ENCODE measurements at places on chromosomes 5 and 9.

GRCh38 chr9:76023715-76024195, 133.3 kb downstream of the PCSK5 start:
- DNase-seq: no peak

GRCh38 chr9:38315085-38315595, 77.4 kb upstream of the ALDH1B1 start:
- DNase-seq: no peak

DNA sequence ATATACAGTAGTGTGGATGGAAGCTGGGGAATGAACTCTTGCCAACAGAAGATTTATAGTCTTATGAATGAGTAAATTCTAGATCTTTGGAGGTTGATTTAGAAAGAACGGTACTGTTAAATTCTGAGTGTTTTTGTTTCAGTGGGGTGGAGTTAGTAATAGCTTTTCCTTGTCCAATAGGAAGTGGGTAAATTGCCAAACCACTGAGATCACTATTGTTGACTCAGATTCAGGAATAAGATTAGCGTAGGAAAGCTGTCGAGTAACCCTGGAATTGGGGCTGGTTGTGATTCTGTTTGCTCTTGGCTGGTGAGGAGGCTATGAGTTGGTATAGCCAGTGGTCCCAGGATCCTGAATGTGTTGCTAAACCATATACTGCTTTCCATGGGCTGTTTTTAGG, 155.6 kb downstream of the ARHGAP26 start:
- no peak for DNase-seq

DNA sequence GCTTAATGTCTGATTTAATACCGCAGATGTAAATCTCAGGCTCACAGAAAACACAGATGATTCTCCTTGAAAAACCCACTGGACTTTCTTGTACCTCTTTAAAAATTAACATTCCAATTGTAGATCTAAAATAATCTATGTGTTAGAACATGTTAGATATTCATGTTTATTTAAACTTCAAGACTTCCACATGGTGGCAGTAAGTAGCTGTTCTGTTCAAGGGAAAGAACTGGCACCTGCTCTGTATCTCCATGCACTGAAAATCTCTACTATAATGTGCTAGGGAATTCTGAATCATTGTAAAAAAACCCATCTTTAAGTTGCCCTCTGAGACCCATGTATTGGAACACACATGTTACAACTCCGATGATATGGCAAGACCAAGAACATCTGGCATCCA, 366.9 kb downstream of the DMRTA1 start:
- no peak for DNase-seq

- no peak for DNase-seq
Measured at GRCh38 chr9:37155601-37156000, 35.2 kb downstream of the ZCCHC7 start.

GRCh38 chr9:134178768-134179551, 14.6 kb upstream of the RNU6ATAC start:
- DNase-seq: no peak

GRCh38 chr9:129664746-129665388, 580 bp upstream of the PRRX2 start:
- DNase-seq: no peak

DNA sequence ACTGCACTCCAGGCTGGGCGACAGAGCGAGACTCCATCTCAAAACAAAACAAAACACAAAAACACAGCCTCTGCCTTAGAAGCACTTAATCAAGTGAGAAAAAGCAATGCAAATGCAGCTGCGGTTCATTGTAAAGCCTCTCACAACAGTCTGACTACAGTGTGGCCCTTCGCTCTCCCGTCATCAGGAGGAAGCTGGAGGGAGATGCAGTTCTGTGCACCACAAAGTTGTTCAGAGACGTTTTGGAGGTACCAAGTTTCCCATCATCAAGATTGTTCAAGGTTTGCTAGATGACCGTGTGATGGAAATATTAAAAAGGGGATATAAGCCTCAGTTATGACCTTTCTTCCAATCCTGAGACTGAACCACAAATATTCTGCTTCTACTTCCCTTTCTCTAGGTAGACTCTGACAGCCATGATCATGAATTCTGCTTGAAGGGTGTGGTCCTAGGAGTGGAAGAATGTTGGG, 40.9 kb downstream of the SEC61B start:
- no peak for DNase-seq

DNA sequence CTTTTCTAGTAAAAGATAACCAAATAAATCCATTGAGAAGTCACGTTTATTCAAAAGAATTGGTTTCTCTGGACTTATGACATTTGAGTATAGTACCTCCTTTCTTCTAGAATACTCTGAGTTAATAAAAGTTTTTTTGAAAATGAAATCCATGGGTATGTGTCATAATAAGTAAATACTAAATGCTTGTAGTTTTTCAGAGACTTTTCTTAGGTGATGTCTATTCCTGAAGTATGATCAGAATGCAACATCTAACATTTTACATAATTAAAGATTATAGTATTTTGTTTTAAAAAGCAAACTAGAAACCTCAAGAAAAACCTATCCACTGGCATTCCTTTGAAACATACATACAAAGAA, 63.2 kb downstream of the NFIB start:
- DNase-seq: no peak

DNA sequence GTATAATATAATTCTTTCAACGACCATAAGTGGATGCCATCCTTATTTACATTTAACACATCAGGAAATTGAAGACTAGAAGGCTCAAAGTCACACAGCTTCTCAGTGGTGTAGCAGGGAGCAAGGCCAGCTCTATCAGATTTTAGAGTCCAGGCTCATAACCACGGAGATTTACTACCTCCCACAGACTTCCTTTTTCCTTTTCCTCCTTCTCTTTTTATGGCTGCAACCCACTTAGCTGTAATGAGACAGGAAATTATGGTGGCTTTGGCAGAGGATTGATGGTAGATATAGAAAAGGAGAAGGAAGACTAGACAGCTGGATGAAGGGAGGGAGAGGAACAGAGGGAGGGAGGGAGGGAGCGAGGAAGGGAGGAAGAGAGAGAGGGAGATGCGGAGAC, 47.4 kb downstream of the SPEF2 start:
- no peak for DNase-seq

DNA sequence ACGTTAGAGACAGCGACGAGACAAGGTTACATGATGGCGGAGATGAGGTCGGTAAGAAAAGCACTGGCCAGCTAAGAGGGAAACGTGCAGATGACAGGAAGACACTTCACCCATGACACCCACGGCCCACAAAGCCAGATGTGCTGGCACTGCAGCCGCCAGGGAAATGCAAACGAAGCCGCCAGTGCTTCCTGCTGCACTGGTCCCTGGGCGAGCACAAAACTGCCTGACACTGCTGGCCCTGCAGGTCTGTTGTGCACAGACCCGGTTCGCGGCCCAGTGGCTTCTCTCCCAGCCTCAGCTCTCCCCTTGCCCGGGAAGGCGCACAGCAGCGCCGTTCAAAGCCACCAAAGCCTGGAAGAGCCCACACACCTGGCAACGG, 20.3 kb downstream of the QSOX2 start:
- DNase-seq: no peak

DNA sequence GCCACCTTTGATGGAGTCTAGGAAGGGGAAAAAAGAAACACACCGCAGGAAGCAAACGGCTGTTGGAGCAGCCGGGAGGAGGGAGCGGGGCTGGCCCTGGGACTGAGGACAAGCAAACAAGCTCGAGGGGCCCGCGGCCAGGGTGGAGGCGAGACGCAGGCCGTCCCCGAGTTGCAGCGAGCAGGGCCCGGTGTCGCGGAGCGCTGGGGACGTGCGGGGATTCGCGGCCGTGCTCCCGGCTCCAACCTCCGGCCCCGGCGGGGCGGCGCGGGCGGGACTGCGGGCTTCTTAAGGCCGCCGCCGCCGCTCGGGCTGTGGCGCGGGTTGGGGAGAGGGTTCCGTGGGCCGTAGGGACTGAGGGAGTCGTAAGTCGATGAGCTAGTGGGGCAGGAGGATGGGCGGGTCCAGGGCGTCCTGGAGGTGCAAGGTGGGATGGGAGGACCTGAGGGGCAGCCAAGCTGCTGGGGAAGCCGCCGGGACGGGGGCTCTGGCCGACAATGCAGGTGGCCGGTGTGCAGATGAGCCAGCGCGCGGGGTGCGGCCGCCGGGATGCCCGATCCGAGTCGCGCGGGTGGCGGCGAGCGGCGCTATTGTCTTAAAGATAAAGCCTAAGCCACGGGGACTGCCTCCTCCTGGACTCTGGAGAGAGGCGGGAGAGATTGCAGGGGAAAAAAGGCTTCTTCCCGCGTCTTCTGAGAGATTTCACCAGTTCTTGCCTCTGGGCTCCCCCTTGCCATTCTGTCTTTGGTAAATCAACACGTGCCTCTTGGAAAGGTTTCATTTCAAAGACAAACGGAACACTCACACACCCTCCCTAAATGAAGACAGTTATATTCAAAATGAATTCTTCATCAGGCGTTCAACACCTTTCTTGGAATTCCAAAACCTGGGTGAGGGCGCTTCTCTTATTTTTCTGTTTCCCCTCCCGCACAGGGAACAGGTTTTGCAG, 1.6 kb upstream of the HAPLN1 start:
- no peak for DNase-seq

GRCh38 chr9:112120439-112120925, 54.6 kb downstream of the SUSD1 start:
- no peak for DNase-seq

DNA sequence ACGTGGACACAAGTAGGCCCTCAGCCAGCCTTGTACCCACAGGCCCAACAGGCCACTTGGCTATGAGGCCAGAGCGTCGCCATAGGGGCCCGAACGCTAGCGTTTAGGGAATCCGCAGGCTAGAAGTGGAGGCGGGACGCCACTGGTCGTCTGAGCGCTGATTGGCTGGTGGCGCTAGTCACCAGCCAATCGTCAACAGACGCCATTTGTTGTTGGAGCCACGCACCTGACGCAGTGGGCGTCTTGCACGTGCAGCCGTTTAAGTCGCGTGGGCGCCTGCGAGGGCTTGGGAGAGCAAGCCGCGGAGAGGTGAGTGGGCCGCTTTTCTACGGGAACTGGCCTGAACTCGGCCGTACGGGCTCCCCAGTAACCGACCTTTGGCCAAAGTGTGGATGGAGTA, at the start of gene DDX4:
Gene DDX4 (plus strand): TSS at position 269 of the 400 bp plus-strand sequence. CDS start 903 bp downstream, outside the sequence.
- no peak for DNase-seq

DNA sequence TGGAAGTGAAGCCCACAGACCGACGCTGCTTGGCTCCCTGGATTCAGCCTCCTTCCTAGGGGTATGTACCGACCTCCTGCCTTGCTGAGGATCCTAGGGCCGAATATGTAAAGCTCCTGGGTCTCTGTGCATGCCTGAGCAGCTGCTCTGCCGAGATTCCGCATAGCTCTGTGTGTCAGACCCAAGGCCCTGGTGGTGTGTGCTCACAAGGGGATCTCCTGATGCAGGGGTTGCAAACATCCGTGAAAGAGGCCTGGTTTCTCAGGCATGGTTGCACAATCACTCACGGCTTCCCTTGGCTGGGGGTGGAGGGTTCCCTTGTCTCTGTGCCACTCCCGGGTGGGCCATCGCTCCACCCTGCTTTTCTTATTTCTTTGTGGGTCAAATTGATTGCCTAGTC, 19.9 kb upstream of the SVEP1 start:
- DNase-seq: no peak

GRCh38 chr9:130288393-130288792, 22.8 kb downstream of the HMCN2 start:
- DNase-seq: no peak

DNA sequence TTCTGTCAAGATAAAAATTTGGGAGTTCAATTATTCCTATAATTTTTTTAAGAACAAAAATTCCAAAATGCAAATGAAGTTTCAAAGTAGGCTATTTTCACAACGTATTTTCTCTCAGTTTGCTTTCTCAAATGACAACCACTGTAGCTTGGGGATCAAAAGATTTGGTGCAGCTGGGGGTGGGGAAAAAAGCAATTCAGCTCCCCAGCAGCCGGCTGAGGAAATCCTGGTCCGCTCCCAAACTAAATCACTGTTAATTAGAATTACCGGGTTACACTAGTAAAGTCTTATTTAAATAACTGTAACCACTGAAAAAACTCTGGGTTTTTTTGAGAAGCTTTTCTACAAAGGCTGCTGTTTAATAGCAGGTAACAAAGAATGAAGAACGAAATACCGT, 5.7 kb downstream of the NR6A1 start:
- DNase-seq: no peak

Measured in esophagus squamous epithelium (tissue), 5 donors.